ENCODE measurements at places on chromosomes 11 and 22. TPM values are rescaled to one million over a fixed set of nuclear protein-coding genes. Genes with fewer than 3 reads are reported as not detected.

STIM1 gene
- 44.1 TPM for total RNA-seq

UBE4A gene
- total RNA-seq: 52.8 TPM

DDTL gene
- 4.2 TPM for total RNA-seq

SHANK3 gene
- total RNA-seq: 26.1 TPM

CRYAB gene
- 41.1 TPM for total RNA-seq

GPHA2 gene
- total RNA-seq: not detected

ZBTB16 gene
- total RNA-seq: 53.4 TPM

CCDC88B gene
- total RNA-seq: 17.2 TPM

MRGPRX3 gene
- total RNA-seq: not detected

NNMT gene
- total RNA-seq: 76.6 TPM

TSGA10IP gene
- total RNA-seq: not detected

NLRP14 gene
- total RNA-seq: not detected

MPST gene
- total RNA-seq: 156 TPM

RAG2 gene
- not detected for total RNA-seq

DNA sequence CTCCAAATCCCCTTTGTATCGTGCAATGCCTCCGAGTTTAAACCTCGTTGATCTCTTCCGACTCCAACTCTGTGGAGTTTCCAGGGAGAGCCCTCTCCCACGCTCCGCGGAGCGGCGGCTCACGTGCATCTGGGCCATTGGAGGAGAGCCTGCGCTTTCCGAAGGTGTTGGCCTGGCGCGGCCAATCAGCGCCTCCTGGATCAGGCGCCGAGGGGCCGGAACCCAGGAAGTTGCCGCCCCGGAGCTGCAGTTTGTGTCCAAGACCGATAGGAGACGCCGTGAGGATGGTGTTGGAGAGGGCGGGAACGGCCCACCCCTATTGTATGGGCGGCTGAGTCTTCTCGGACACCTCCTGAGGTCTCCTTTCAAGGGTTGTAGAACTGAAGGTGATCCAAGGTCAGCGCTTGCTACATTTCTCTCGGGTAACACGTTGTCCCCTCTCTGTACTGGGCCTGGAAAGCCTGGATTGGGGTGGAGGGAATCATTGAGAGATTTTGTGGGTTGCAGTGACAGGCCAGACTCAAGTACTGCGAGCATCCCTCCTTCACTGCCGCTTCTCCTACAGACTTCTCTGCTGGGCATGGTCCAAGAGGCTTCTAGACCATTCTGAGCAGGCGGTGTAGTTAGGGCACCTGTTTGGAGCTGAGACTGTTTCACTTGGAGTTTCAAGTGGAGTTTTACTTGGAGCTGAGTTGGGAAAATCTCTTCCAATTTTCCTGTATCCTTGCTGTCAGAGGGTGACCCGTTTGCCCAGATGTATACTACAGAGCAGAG, 1.7 kb downstream of the ADAMTS15 start:
- DNase-seq: peak; percentile 57

- no peak for DNase-seq
Observed at GRCh38 chr11:12922418-12922817, 86.7 kb upstream of the RASSF10 start.

- DNase-seq: no peak
Observed at GRCh38 chr11:26987731-26988130, 6.2 kb upstream of the FIBIN start.

- no peak for DNase-seq
Observed at GRCh38 chr22:18994701-18995326, 58.7 kb upstream of the PRODH start.

GRCh38 chr11:45669146-45669545, 3.7 kb upstream of the CHST1 start:
- no peak for DNase-seq

GRCh38 chr22:50056214-50056972, 1.7 kb downstream of the TTLL8 start:
- no peak for DNase-seq

DNA sequence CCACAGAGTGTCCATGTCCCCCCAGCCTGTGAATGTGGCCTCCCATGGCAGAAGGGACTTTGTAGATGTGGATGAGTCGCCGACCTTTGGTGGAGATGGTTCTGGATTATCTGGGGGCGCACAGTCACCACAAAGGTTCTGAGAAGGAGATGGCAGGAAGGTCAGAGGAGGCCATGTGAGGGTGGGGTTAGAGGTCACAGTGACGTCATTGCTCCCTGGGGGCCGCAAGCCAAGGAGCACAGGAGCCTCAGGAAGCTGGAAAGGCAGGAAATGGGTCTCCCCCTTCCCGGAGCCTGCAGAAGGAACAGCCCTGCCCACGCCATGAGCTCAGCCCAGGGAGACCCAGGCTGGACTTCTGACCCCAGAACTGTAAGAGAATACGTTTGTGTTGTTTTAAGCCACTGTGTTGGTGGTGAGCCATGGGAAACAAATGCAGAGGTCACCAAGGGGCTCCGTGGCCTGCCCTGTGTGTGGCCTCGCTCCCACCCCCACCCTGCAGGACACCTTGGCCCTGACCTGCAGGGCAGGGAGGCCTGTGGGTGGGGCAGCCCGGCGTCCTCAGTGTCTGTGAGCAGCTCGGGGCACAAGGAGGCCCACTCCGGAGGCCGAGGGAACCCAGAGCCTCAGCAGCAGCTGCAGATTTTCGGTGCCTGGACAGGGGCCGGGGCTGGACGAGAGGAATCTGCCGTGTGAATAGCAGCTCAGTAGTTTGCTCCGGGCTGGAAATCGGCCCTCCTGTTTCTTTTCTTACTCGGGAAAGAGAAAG, 32.1 kb downstream of the GRAMD4 start:
- no peak for DNase-seq

- DNase-seq: no peak
Observed at GRCh38 chr22:44838316-44839016, 86.1 kb downstream of the ARHGAP8 start.

DNA sequence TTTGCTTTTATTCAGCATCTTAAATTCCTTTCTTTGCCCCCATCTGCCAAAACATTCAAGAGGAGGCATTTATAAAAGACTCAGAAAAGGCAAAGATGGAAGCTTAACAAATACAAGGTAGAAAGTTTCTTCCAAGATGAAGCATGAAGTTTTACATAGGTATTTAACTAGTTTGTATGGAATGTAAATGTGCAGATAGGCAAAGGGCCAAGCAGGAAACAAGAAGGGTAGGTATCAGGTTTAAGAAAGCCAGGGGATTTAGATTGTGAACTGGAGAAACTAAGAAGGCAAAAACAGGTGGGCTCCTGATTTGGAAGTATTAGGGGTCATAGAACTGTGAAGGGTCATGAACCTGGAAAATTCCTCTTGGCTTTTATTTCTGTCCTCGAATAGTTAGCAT, 62.6 kb downstream of the PPP2R1B start:
- no peak for DNase-seq

DNA sequence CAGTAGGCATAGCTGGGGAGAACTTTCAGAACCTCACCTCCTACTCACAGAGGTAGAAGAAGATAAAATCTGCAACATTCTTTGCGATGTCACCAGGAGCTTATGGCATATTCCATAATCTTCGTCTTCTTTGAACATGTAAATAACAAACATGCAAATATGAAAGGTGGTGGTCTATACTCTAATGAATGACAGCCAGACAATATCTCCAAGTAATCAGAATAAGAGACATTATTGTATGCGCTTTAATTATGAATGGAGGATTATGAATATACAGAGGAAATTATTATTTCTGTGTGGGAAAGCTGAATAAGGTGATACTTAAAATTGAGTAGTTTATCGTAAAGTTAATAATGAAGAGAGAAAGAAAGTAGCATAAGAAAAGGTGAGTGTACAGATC, at the start of gene OR52B4:
Gene OR52B4 (minus strand): TSS at position 101 of the 400 bp plus-strand sequence. CDS start 91 bp downstream, at position 10.
- DNase-seq: no peak

DNA sequence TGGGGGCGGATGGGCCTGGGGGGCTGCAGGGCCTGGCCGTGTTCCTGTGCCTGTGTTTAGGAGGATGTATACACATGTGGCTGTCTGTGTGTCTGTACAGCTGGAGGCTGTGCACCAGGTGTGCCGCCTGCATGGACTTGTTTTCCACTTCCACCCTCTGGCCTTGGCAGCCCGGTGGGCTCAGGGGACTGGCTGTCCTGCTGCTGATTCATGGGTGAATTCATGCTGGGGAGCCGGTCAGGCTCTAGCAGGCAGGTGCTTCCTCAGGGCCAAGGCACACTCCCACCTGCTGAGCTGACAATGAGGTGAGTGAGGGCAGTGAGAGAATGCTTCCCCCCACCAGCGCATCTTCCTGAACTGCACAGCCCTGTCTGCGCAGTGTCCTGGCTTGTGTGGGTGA, 88.4 kb downstream of the CCDC81 start:
- no peak for DNase-seq

DNA sequence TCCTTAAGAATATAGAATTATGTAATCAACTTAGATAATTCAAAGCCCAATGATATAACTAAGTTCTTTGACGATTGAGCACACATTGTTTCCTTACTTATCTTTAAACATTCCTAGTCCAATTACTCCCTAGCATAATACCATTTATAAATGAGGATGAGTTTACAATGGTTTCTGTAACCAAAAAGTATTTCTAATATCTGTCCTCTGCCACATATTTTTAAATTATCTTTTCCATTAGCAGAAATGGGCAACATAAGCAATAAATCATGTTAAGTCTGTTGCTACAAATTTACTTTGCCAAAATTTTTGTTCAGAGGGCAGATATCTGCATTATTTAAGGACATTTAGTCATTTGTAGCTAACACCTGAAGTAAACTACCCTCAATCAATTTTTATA, 6.7 kb downstream of the CREBZF start:
- no peak for DNase-seq

GRCh38 chr22:39525658-39525975, 5.3 kb downstream of the ATF4 start:
- no peak for DNase-seq

DNA sequence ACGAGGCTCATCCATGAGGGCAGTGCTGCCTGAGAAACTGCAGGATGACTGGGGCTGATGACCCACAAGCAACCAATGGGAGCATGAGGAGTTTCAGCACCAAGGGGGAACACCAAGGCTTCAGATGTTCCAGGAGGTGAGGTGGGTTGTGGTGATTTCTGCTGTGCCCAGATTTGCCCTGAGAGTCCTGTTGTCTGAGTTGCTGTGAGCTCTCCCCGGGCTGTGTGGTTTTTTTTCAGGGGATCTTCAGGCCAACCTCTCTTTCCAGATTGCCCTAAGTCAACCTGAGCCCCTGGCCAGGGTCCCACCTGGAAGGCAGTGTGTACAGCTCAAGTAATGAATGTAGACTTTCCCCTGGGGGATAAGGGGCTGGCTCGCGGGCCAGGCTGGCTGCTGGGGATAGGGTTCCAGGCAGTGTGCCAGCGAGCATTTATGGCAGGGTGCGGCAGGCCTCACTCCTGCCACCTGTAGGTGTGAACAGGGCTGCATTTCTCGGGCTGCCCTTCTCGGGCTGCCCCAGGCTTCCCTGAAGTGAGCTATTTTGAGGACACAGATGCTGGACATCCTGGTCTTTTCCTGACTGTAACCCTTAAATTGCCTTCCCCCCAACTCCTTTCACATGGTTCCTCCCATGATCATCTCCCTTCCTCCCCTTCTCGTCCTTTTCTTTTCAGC, 9.8 kb downstream of the SLC22A6 start:
- peak; percentile 8 for DNase-seq

- DNase-seq: no peak
Observed at GRCh38 chr11:20754933-20755332, 85.5 kb downstream of the NELL1 start.

DNA sequence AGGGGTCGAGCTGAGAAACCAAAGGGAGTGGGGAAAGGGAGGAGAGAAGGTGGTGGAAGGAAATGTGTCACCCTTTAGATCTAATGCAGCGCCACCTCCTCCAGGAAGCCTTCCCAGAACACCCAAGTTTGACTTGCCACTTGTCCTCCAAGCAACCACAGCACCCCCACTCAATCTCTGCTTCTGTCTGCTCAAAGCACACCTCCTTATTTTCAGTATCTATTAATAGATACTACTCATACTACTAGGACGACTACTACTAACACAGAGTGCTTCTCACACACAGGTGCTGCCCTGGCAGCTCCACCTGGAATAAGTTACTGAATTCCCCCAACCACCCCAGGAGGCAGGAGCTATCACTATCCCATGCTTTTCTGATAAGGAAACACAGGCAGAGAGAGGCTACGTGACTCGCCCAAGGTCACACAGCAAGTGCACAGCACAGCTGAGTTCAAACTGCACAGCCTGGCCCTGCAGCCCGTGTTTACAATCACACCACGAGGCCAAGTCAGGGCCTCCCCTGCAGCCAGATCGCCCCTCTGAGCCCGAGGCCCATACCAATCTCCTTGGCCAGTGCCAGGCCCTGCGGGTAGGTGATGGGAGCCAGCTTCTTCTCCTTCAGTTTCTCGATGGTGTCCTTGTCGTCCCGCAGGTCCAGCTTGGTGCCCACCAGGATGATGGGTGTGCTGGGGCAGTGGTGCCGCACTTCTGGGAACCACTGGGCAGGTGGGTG, 13.2 kb downstream of the RAC2 start:
- DNase-seq: peak; percentile 43

DNA sequence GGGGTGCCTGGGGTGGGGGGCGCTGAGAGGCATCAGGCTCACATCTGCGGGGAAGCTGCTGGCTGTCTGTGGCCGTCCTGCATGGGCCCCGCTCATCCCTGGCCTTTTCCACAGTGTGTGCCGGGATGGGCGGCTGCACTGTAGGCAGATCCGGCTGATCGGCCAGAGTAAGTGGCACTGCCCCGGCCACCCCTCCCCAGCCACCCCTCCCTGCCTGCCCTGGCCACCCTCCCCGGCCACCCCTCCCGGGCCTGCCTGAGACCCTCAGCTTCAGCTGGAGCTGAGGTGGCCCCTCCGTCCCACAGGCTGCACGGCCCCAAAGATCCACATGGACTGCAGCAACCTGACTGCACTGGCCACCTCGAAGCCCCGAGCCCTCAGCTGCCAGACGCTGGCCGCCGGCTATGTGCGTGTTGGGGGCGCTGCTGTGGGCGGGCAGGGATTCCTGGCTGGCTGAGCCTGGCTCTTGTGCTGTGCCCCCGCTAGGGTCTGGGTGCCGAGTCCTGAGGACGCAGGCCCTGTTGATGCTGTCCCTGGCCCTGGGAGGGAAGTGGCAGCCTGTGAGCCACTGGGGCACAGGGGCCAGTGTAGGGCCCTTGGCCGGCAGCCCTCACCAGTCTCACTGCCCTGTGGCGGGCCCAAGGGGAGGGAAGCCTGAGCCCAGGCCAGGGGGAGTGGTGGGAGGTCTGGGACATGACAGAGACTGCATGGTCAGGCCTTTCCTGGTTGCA, 10.9 kb downstream of the MUC2 start:
- no peak for DNase-seq

- DNase-seq: no peak
Observed at GRCh38 chr11:3093281-3094191, 36.3 kb upstream of the CARS1 start.

DNA sequence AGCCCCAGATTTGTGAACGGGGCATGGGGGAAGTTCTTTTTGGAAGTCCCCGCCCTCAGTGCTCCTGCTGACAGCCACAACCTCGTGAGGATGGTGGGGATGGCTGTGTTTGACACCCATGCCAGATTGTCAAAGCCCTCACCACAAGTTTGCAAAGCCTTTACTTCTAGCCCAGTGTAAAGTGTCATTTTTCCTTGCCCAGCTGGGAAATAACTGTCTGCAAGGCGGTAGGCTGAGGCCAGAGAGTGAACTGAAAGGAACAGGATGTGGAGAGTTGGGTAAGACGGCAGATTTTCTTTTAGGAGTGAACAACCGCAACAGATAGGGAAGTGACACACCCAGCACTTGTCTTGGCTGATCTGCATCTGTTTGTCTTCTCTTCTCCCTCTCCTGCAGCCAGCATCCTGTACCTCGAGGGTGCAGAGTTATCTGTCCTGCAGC, 13.6 kb downstream of the IL17RA start:
- DNase-seq: peak; percentile 53
